Thyroid gland (tissue), 4 donors: ENCODE measurements at places on chromosomes 2 and 18. TPM values are rescaled to one million over a fixed set of nuclear protein-coding genes. Genes with fewer than 3 reads are reported as not detected.

GRCh38 chr18:48622911-48623431 is 84.1 kb downstream of the CTIF start:
- H3K4me1 ChIP-seq: peaks cover 26% of the 10 kb centered on the region
- H3K4me3 ChIP-seq: no peak overlapping the region
- H3K36me3 ChIP-seq: peaks cover 2% of the 10 kb centered on the region

- no peak for DNase-seq
- no peaks in the 10 kb centered on the region for H3K27me3 ChIP-seq
- peaks cover 17% of the 10 kb centered on the region for H3K4me1 ChIP-seq
These were observed 56.9 kb upstream of the ID2 start for GRCh38 chr2:8624855-8625398.

DNA sequence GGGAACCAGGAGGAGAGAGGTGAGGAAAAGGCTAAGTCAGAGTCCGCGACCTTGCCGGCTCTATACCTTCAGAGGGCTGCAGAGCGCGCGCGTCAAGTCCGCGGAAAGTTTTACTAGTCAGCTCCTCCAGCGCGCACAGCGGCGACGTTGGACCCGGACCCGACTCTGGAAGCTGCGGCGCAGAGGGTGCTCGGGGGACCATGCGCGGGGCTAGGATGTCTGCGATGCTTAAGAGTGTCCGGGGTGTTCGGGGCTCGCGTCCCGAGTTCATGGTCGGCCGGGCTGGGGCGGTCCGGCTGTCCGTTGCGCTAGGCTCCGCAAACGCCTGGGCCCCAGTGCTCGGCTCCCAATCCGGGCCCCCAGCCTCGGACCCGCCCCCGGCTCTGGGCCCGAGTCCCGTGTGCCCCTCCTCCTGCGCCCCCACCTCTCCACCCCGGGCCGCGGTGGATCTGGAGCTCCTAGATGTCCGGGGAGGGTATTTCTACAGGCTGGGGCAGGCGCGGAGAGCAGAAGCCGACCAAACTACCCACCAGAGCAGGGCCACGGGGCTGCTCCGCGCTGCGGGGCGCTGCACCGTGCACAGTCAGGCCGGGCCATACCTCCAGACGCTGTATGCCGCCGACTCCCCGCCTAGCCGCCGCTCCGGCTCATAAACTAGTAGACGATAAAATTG is at the start of gene LBX2:
Gene LBX2, minus strand, starts transcription at position 337 of the 673 bp plus-strand sequence. Its CDS starts 66 bp downstream, at position 271.
- H3K4me3 ChIP-seq: no peak within 1 kb of the TSS
- H3K4me1 ChIP-seq: peaks cover 36% of the 10 kb centered on the region
- peaks cover 7% of the 10 kb centered on the region for H3K27me3 ChIP-seq
- no peak within 1 kb of the TSS for H3K27ac ChIP-seq

Gene OR6B2
- total RNA-seq: not detected

Gene DIPK1C
- total RNA-seq: not detected

GRCh38 chr2:202965810-202966460 is 48.7 kb upstream of the NBEAL1 start:
- no peak overlapping the region for H3K4me3 ChIP-seq
- H3K27ac ChIP-seq: no peak overlapping the region
- no peaks in the 10 kb centered on the region for H3K36me3 ChIP-seq
- H3K4me1 ChIP-seq: no peaks in the 10 kb centered on the region

Gene FRZB
- 1.1 TPM for total RNA-seq

Gene HOXD10
- 0.54 TPM for total RNA-seq

Gene GCG
- total RNA-seq: not detected
